Chondrocyte (in vitro differentiated cells): ENCODE measurements at places on chromosomes 6 and 20.

- DNase-seq: no peak
Measured at GRCh38 chr20:25389401-25389857, 1.2 kb downstream of the ABHD12 start.

GRCh38 chr20:41316051-41316450 is 1.5 kb downstream of the ZHX3 start:
- no peak for DNase-seq

- no peak for DNase-seq
Measured at GRCh38 chr6:34987506-34987905, 98.5 kb downstream of the ANKS1A start.

GRCh38 chr6:2184700-2185455 is 60.5 kb downstream of the GMDS start:
- DNase-seq: no peak

DNA sequence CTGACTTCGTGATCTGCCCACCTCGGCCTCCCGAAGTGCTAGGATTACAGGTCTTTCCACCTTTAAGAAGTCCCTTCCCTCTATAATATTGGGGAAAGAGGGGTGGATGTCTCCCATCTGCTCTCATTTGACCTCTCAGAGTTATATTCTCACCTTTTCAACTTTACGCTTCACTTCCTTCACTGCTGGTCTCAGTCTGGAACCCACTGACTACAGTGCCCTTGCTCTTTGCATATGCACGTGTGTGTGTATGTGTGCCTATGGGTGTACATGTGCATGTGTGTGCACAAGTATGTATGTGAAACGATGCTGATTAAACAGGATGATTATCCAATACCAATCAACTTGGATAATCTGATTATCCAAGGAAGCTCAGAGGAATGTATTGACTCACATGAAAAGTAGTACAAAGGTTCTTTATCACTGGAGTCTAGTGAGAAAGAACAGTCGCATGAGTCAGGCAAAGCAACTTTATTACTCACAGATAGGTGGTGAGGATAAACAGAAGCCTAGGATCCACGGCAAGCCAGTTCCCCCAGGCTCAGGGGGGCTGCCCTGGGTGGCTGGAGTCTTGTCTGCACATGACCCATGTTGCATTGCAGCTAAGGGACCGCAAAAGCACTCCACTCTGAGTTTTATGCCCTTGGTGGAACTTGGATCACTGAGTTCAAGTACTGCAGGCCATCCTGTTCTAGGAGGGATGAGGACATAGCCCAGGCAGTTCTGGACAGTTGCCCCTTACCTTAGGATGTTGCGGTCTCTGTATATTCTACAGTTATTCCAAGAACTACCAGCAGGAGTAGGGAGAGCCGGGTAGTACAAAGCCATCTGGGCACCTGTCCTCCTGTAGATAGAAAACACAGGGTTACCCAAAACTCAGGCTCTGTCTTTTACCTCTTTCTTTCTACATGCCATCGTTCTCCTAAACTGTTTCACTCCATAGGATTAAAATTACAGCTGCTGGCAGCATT is 50.9 kb downstream of the SNRNP48 start:
- no peak for DNase-seq

DNA sequence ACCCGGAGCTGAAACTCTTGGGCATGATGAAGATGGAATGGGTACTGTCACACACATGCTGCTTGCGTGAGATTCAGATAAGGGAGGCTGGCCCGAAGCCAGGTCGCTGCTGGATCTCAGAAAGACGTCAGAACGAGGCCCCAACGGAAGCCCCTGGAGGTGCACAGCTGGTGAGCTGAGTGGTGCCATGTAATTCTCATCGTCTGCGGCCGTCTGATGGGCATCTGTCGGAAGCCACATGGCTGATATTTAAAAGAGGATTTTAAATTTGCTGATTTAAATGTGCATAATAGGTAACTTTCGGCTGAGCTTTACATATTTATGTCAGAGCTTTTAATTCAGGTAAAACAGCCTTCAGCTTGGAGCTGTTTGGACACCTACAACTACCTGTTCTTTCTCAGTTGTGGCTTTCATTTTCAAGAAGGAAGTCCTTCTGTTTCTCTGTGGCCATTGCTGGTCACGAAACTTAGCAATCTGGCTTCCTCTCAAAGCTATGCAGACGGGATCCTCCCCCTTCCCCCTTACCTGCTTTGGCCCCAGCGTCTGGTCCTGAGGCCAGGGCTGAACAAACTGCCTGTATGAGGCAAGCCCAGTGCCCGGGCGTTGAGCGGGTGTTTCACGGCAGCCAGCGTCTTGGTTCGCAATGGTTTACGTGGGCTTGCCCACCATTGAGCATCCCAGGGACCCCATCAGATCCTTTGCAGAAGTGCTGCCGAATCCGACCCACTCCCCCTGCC is 9.2 kb downstream of the SLCO4A1 start:
- DNase-seq: no peak

DNA sequence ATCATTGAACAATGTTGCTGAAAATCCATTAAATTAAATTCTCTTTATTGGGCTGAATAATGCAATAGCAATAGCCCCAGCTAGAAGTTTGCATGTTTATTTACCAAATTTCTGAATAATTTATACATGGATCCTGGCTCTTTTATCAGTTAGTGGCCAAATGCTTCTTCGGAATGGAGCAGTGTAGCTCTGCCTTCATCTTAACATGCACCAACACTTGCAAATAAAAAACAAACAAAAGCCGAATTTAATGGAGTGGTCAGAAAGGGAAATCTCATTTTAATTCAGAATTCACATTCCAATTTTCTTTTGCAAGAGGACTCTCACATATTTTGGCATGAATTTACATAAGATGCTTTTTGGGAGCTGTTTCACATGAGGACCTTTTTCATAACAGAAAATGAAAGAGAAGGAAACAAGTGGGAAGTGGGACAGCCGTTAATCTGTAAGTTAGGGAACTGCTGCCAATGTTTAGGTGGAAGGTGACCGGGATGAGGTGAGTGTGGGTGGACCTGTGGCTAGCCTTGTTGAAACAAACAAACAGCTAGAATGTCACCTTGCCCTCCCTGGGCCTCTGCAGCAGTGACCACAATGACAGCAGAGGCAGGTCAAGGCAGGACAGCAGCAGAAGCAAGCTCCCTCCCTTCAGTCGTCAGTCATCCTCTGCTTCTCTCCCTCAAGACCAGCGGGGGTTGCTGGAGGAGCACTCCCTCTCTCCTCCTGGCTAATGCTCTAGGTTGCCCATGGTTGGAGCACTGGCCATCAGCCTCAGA is 73.2 kb downstream of the INSM1 start:
- DNase-seq: no peak

DNA sequence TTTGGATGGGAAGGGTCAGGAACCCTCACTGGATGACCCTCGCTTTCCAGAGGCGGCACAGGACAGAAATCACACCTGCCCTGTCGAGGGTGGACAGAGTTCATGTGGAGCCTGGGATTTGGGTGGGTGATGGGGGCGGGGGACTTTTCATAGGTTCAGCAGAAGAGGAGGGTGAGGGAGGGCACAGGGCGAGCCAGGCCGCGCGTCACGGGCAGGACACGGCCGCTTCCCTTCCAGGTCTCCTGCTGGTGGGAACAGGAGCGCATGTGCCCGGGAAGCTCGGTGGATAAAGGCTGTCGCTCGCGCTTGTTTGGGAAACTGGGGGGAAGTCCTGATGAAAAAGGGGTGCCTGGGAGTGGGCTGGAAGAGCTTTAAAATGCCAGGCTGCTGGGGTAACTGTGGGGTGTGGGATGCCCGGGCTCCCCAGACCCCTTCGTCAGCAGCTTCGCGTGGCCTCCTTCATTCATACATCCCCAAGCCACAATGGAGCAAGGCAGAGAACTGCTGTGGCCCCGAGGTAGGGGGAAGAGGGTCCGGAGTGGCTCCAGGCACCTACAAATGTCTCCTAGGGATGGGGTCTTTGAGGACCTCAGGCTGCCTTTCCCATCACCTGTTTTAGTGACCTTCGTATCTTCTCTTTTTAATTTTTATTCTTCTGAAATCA is 102.2 kb downstream of the DACT2 start:
- no peak for DNase-seq

DNA sequence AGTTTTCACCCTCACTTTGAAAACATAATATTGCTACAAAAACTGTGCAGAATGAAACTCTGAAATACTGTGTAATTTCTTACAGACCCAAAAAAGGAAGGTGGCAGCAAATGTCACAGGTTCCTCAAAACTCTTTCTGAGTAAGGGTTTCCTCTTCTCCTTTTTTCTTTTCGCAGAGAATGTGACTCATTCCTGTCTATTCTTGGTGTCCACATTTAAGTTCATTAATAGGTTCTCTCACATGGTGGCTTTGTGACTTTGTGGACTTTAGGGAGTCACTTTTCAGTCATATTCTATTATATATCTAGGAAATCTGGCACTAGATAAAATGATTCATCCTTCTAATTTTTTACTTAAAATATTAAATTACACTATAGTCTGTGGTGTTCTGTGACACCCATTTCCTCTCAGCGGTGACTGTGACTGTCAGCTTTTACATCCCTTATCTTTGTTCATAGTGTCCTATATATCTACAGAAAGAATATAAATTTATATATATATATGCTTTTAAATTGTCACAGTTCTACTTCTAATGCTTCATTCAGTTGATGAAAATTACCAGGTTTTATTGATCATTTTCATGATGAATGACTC is 126.8 kb upstream of the HCRTR2 start:
- DNase-seq: no peak

DNA sequence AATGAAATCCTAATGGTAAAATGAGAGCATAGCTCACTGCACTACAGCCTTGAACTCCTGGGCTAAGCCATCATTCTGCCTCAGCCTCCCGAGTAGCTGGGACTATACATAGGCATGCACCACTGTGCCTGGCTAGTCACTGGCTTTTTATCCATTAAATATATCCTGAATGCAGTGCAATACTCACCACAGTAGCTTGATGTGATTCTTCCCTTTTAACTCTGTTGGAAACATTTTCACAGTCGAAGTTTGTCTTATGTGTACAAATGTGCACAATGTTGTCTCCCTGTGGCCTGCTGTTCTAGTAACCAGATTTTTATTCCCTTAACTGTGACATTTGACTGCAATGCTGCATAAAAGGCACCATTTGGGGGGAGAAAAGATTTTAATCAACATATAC is 56.7 kb downstream of the TRMT6 start:
- DNase-seq: no peak

GRCh38 chr20:42258564-42259302 is 640.6 kb upstream of the CHD6 start:
- no peak for DNase-seq

DNA sequence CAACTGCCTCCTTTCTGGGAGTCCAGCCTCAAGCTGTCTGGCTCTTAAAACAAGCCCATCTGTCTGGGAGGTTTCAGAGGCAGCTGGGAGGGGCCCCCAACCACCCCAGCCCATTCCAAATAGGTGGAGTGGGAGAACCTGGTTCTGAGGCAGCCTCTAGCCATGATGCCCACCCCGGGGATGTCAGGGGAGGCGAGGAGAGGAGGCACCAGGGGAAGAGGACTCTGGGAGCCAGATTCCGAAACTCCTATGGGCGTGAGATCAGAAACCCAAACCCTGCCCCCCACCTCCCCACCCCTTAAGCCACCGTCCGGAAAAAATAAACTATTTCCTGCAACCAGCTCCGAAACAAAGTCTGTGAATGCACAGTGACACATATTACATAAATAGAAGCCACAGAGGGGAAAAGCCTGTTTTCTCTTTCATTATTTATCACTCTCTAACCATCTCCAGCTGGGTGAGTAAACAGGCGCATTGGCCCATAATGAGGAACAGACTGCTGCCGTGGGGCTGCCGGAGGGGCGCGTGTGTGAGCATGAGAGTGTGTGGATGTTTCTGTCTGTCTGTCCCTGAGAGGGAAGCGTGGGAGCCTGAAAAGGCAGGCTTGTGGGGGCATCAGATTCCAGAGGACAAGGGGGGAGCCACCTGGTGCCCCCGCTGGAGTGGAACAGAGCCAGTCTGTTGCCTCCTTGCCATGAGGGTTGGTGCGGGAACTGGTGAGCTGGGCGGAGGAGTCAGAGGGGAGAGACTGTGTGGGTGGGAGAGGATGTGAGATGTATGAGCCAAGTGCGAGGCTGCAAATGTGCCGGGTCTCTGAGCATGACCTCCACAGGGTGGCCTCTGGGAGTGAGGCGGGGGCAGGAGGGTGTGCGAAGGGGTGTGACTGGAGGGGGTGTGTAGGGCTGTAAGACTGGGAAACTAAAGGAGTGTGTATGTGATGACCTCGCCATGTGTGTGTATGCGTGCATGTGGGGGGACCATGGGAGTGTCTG is 14.3 kb upstream of the FOXP4 start:
- DNase-seq: no peak

DNA sequence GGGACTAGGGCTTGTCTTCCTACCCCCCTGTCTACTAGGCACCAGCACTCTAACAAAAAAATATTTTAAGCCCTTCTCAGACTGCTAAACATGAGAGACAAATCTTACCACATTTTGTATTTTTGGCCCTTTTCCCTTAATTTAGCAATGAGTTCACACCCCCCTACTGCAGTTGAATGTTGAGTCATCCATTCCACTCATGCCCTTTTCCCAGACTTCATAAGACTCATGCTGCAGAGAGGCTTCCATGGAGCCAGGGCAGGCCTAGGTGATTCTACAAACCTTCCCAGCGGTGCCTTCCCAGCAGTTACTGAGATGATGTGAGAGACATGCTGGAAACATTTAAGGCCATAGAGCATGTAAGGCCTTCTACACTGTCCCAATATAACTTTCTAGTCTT is 53.9 kb downstream of the PXDC1 start:
- no peak for DNase-seq

- DNase-seq: no peak
Measured at GRCh38 chr6:17710331-17710730, 3.6 kb upstream of the NUP153 start.

- no peak for DNase-seq
Measured at GRCh38 chr6:42690151-42690702, 32.2 kb downstream of the PRPH2 start.

- no peak for DNase-seq
Measured at GRCh38 chr6:139701003-139701402, 326.6 kb upstream of the CITED2 start.

- no peak for DNase-seq
Measured at GRCh38 chr20:45538209-45538799, 978 bp downstream of the WFDC6 start.

DNA sequence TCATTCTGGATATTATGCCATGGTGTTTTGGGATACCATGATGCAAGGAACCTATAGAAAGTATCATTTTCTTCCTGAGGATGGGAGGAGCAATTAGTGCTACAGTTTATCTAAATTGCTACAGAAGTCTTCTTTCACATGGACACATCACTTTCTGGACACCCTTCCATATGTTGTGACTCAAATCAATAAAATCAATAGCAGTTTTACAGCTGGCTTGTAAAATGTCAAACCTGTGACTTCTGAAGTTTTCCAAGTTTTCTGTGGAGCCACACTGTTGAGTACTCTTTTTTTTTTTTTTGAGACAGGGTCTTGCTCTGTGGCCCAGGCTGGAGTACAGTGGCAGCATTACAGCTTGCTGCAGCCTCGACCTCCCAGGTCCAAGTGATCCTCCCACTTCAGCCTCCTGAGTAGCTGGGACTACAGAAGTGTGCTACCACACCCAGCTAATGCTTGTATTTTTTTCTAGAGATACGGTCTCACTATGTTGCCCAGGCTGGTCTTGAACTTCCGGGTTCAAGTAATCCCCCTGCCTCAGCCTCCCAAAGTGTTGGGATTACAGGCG is 24.1 kb upstream of the CD2AP start:
- no peak for DNase-seq
